Tibial nerve (tissue), 4 donors: ENCODE measurements at places on chromosomes 2 and 18. TPM values are rescaled to one million over a fixed set of nuclear protein-coding genes. Genes with fewer than 3 reads are reported as not detected.

The TRIM54 gene
- total RNA-seq = 0.21 TPM

The RNF152 gene
- total RNA-seq = 13.4 TPM

The SCG2 gene
- 0.30 TPM for total RNA-seq

The PTPRN gene
- not detected for total RNA-seq

The TTC31 gene
- total RNA-seq = 43.3 TPM

The SIGLEC15 gene
- total RNA-seq = not detected

The EDAR gene
- total RNA-seq = under 0.01 TPM

The CD8B2 gene
- total RNA-seq = not detected

DNA sequence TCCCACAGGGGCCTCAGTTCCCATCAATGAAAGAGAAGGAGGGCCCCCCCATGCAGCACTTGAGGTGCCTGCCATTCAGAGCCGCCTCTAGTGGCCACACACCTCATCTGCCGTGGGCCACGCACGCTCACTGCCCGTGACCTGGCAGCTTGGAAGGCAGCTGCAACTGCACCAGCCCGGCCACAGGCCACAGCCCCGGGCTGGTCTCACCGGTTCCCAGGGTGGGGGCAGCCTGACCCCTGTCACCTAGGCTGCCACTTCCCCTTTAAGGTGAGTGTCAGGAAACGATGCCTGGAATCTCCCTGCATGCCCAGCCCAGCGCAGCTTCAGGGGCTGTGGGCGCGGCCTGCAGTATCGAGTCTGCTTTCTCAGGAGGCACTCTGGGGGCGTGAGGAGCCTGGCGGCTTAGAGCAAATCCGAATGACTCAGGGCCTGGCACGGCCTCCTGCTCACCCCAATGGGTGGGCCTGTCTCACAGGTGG, 2.6 kb downstream of the MAB21L4 start:
- no peaks in the 10 kb centered on the region for H3K36me3 ChIP-seq
- peaks cover 2% of the 10 kb centered on the region for H3K4me1 ChIP-seq
- no peak overlapping the region for H3K27ac ChIP-seq
- no peaks in the 10 kb centered on the region for H3K27me3 ChIP-seq
- no peak overlapping the region for H3K4me3 ChIP-seq
- DNase-seq = no peak

GRCh38 chr2:144510294-144510991, 9.5 kb downstream of the ZEB2 start:
- H3K36me3 ChIP-seq = no peaks in the 10 kb centered on the region
- peak overlapping the region; percentile 99 for H3K27ac ChIP-seq
- peak overlapping the region; percentile 70 for H3K4me3 ChIP-seq
- H3K4me1 ChIP-seq = no peaks in the 10 kb centered on the region

DNA sequence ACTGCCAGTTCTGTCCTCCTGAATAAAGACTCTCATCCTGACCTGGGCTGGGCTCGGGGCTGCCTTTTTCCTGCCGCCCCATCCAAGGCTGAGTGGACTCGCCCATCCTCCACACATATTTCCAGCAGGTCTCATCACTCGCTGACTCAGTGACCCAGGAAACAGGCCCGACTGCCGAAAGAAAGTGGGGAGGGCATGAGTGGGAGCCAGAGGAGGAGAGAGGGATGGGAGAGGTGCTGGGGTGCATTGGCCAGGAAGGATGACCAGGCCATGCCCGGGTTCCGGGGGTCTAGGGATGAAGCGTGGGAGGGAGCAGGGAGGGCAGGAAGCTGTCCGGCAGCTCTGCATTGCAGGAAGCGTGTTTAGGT, 66.7 kb downstream of the TWIST2 start:
- H3K4me3 ChIP-seq = no peak overlapping the region
- H3K27ac ChIP-seq = no peak overlapping the region
- H3K27me3 ChIP-seq = no peaks in the 10 kb centered on the region
- no peaks in the 10 kb centered on the region for H3K36me3 ChIP-seq

DNA sequence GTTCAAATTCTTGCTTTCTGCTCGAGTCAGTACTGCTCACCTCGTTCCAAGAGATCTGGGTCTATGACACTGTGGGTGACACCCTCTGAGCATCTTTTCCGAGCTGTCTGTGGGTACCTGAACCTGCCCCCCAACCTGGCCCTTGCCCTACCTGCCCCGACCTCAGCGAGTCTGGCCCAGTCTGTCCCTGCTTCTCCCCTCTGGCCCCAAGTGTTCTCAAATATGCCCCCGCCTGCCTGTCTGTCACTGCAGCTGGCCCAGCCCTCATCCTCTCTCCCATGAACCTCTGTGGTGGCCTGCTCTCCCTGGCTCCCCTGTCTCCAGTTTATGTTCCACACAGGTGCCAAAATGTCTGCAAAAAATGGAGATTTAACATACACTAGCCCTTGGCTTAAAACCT, 11.8 kb downstream of the IL1R1 start:
- H3K36me3 ChIP-seq = no peaks in the 10 kb centered on the region
- H3K4me3 ChIP-seq = no peak overlapping the region
- no peak for DNase-seq
- no peaks in the 10 kb centered on the region for H3K4me1 ChIP-seq

GRCh38 chr2:57614988-57615387, 431.6 kb upstream of the VRK2 start:
- DNase-seq = no peak
- H3K4me3 ChIP-seq = no peak overlapping the region
- H3K27ac ChIP-seq = no peak overlapping the region

DNA sequence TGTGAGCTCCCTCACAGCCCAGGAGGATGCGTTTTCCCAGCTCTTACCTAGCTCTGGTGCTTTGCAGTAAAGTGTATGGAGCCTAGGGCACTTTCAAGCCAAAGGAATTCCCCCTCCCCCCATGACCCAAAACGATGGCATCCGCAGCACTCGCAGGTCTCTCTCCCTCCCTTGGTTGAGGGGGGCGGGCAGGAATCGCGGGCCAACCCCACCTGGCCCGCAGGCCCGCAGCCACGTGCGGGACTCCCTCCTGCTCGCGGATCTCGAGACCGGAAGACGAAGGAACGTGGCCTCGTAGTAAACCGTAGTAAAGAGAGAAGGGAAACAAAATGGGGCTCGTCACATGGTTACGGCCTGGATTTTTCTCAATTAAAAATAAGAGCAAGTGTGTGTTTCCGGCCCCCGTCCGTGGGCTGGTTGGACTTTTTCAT, 8.5 kb downstream of the IRS1 start:
- peaks cover 77% of the 10 kb centered on the region for H3K4me1 ChIP-seq
- no peaks in the 10 kb centered on the region for H3K36me3 ChIP-seq
- peak; percentile 55 for DNase-seq
- peak overlapping the region; percentile 76 for H3K4me3 ChIP-seq

- H3K4me3 ChIP-seq = no peak overlapping the region
- no peaks in the 10 kb centered on the region for H3K36me3 ChIP-seq
- no peaks in the 10 kb centered on the region for H3K27me3 ChIP-seq
- no peaks in the 10 kb centered on the region for H3K4me1 ChIP-seq
- DNase-seq = no peak
Observed at GRCh38 chr2:2577407-2577831, 246.3 kb upstream of the MYT1L start.

DNA sequence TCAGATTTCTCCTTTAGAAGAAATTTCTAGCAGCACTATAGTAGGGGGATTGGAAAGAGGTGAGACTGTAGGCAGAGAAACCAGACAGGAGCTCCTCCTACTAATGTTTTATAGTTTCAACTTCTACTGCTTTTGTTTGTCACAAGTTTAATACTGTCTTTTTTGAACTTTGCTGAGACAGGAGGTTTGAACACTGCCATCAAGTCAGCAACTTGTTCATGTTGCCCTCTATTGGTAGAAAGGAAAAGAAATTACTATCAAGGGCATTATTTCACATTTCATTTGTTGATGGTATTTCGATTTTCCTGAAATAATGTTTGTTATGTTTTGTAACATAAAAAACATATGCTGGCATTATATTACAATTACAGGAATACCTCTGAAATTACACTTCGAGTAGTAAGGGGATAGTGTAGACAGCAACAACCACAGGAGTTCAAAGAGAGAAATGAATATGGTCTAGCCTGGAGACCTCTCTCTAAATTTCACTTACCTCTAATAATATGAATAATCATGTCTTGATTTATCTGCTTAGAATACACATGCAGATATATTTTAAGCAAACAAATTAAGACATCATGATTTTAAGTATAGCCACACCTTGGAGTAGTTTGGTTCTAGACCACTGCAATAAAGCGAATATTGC, 12.4 kb upstream of the CCDC88A start:
- no peaks in the 10 kb centered on the region for H3K4me1 ChIP-seq
- H3K4me3 ChIP-seq = no peak overlapping the region
- no peak overlapping the region for H3K27ac ChIP-seq
- H3K27me3 ChIP-seq = no peaks in the 10 kb centered on the region
- no peak for DNase-seq

GRCh38 chr2:126177479-126177878, 478.5 kb upstream of the GYPC start:
- no peak for DNase-seq
- H3K36me3 ChIP-seq = no peaks in the 10 kb centered on the region
- H3K27me3 ChIP-seq = no peaks in the 10 kb centered on the region
- H3K4me1 ChIP-seq = no peaks in the 10 kb centered on the region
- H3K27ac ChIP-seq = no peak overlapping the region

- H3K4me3 ChIP-seq = no peak overlapping the region
- H3K36me3 ChIP-seq = peaks cover 24% of the 10 kb centered on the region
- H3K27me3 ChIP-seq = no peaks in the 10 kb centered on the region
- no peaks in the 10 kb centered on the region for H3K4me1 ChIP-seq
- H3K27ac ChIP-seq = no peak overlapping the region
- no peak for DNase-seq
Observed at GRCh38 chr18:8299054-8299980, 309.9 kb upstream of the RAB12 start.

DNA sequence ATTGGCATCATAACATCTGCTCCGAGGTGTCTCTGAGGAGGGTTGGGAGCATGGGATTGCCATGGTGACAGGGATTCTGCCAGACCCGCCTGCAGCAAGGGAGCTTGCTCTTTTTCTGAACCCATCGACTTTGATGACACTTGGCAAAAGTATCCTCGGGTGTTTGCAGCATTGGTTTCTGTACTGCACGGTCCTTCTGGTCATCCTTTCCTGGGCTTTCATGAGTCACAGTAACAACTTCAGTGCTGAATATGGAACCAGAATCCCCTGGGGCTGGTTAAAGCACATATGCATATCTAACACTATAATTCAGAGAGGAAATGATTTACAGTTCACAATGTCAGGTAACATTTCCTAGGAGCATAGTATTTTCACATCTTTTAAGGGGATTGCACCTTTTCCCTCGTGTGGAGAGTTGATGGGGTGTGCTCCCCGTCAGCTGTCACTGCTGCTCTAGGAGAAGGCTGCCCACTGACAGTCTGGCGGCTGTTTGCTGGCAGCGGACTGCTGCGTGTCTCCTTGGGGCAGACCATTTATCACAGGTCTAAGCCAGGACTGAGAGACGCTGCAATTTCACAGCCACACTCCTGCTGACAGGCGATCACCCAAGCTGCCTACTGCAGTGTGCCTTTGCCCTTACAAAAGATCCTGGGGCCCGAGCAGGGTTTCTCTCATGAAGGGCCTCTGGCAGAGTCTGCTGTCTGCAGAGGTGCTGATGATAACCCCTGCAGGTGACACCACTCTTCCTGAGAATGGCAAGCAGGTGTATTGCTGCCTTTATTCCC, 425.3 kb downstream of the THSD7B start:
- H3K4me1 ChIP-seq = no peaks in the 10 kb centered on the region
- H3K27ac ChIP-seq = no peak overlapping the region
- no peaks in the 10 kb centered on the region for H3K27me3 ChIP-seq
- no peaks in the 10 kb centered on the region for H3K36me3 ChIP-seq

- H3K36me3 ChIP-seq = no peaks in the 10 kb centered on the region
- no peak overlapping the region for H3K27ac ChIP-seq
- H3K27me3 ChIP-seq = no peaks in the 10 kb centered on the region
- no peaks in the 10 kb centered on the region for H3K4me1 ChIP-seq
- H3K4me3 ChIP-seq = no peak overlapping the region
Observed at GRCh38 chr2:167861574-167862193, 385.7 kb downstream of the STK39 start.

- H3K4me3 ChIP-seq = no peak overlapping the region
- H3K27me3 ChIP-seq = no peaks in the 10 kb centered on the region
- H3K36me3 ChIP-seq = no peaks in the 10 kb centered on the region
- H3K4me1 ChIP-seq = peaks cover 20% of the 10 kb centered on the region
Observed at GRCh38 chr2:36451512-36451911, 95.9 kb downstream of the CRIM1 start.

DNA sequence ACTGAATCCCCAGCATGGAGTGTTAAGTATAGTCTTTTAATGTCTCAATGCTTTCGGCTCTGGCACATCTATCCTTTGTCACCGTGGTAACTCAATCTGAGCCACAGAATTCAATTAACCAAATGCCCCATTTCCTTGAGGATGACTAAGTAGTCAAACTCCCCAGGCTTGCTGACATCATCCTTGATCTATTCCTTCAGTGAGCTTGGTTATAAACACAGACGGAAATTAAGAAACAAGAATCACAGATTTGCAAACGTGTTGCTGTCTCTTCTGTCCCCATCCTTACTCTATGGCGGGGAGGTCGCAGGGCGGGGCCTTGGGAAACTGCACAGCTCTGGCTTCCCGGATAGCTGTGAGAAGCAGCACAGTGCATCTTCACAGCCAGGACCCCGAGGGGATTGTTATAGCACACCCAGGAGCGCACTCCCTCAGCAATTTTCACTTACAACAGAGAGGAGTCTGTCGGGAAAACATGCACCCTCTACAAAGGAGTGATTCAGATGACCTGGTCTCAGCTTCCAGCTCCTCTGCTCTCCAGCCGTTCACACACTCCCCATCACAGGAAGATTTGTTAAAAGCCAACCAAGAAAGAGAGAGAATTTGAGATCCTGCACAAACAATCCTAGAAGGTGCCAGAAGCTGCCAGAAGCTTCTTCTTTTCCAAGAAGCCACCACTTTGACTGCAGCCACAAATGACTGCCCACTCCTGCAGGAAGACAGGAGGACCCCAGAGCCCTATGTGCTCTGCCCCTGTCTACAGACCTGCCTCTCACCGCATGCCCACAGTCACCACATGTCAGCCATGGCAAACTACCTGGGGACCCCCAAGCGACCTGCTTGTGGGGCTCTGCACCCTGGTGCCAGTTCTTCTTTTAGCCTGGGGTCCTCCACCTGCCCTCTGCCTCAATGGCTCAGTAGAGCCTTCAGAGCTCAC, 44.9 kb upstream of the YWHAQ start:
- no peak for DNase-seq
- no peaks in the 10 kb centered on the region for H3K36me3 ChIP-seq
- H3K4me3 ChIP-seq = no peak overlapping the region

GRCh38 chr2:231353469-231353868, 42.0 kb upstream of the B3GNT7 start:
- no peak overlapping the region for H3K27ac ChIP-seq
- peaks cover 9% of the 10 kb centered on the region for H3K36me3 ChIP-seq
- no peak for DNase-seq
- no peaks in the 10 kb centered on the region for H3K4me1 ChIP-seq
- no peaks in the 10 kb centered on the region for H3K27me3 ChIP-seq
